GM13976 (cell line): ENCODE measurements at places on chromosomes 7 and 10.

GRCh38 chr7:120740348-120740747 is 117.6 kb downstream of the TSPAN12 start:
- DNase-seq, result no peak

GRCh38 chr10:26198119-26198518 is 18.5 kb upstream of the GAD2 start:
- DNase-seq, result no peak

GRCh38 chr7:68807666-68808065 is 790.6 kb upstream of the AUTS2 start:
- DNase-seq, result no peak

- no peak for DNase-seq
Observed at GRCh38 chr10:30247704-30248103, 101.4 kb downstream of the MTPAP start.

DNA sequence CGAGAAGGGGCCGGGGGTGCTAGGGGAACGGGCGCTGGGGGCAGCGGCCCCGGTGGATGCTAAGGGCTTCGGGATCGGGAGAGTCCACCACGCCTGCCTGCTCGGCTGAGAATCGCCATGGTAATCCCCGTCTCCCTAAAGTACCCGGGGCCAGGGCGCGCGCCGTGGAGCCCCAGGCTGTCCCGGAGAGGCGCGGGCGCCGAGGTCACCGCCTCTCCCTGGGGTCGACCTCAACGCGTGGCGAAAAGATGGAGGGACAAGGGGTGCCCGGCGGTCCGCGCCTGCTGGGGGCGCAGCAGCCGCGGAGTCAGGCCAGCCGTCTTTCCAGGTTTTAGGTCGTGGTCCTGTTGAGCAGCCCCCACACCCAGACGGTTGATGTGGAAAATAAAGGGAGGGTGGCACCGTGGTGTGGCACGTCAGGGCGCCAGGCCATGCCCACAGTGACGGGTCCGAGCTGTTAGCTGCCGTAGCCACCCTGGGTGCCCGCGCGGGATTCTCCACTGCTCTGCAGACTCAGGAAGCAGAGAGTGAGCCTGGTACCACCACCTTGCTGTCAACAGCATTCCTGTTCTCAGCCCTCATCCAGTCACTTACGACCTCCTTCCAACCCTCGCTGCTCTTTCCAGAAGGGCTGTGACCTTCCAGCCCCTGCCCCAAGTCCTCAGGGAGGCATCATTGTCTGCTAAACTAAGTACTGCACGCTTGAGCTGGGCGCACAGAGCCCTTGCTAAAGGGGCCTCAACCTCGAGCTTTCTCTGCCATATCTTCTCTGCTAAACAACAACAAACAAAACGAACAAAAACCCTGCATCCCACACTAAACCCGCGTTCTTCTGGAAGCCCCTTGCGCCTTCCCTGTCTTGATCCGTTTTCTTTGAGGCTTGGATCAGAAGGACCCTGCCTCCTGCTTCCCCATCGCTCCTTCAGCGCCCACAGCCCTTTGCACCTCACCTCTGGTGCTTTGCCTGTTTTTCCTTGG is 666 bp downstream of the SMKR1 start:
- no peak for DNase-seq

GRCh38 chr7:77482015-77482414 is 55.1 kb upstream of the PTPN12 start:
- DNase-seq, result no peak

DNA sequence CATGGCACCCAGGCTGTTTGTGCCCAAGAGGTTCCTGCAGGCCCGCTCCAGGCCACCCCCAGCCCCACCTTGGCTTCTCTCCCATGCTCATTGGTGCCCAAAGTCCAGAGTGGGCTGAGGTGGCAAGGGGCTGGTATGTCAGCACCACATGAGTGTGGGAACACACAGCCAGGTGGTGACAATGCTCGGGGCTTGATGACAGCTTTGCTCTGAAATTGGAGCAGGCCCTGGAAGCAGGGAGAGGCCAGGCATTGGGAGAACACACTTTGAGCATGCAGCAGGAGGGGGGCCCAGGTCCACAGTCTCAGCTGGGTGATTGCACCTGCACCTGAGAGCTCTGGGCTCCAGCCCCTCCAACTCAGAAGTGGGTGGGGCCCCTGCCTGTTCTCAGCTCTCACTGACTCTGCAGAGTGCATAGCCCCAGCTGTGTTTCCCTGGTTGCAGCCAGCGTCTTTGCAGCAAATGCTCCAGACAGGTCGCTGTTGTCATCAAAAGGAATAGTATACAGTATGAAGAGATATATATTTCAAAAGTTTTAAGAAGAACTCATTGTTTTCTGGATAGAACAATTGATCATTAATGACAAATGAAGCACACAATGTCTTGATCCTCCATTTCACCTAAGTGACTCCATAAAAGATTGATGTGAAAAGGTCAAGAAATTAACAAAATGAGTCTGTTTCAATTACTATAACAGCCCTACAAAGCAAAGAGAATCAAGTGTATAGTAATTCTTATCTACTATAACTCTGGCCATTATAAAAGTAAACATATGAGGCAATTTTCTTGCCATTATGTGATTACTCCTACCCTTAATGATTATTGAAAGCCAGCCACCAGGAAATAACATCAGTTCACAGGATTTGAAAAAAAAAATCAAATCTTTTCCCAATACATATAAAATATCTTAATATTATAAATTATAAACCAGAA is 848.1 kb downstream of the PCDH15 start:
- DNase-seq, result no peak

GRCh38 chr10:79196470-79197461 is 128.0 kb downstream of the ZMIZ1 start:
- DNase-seq, result peak; percentile 88

GRCh38 chr7:47407821-47408674 is 173.9 kb downstream of the TNS3 start:
- no peak for DNase-seq

DNA sequence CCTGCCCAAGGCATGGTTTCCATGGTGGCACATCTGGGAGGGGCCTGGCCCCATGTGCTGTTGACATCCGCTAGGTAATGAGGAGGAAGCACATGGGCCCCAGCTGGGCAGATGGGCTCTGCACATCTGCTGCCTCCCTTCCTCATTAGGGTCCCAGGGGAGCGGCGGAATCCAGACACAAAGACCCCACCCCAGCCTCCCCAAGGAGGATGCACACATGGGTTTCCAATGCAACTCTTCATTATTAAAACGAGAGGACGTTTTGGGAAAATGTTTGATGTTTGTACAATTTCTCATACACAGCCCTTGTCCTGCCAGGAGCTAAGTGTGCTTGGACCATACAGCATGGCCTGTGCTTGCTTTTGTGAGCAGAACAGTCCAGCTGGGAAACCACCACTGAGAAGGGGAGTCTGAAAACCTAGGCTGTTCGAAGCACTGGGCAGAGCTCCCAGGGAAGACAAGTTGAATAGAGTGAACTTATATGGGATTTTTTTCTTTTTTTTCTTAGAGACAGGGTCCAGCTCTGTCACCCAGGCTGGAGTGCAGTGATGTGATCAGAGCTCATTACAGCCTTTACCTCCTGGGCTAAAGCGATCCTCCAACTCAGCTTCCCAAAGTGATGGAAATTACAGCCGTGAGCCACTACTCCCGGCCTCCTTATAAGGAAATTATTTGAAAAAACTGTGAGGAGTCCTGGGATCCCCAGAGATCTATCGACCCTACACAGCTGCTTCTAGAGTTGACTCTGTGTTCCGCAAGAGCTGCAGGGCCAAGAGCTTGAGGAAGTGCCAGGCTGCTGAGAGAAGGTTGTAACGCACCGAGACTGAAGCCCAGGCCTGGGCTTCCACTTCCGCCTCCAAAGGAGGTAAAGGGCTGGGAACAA is 23.4 kb downstream of the FAM107B start:
- DNase-seq, result no peak

DNA sequence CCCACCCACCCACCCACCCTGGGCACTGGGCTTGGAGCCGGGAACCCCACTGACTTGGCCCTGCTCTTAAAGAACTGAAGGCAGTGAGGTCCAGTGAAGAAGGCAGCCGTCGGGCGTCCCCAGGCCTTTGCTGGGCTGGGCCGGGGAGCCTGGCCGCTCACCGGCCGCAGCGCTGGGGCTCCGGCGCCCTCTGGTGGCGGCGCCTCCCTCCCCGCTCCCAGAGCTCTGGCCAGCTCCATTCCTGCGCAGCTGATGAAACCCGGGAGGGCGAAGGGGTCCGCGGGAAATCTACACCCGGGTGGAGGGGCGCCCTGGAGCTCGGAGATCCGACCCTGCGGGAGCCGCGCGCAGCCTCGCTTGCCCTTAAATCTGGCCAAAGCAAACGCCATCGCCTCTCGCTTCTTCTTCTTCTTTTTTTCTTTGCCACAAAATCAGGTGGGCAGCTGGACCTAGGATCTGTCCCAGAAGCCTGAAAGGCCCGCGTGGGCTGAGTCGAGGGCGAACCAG is 1.7 kb upstream of the CXCL12 start:
- DNase-seq, result peak; percentile 90

DNA sequence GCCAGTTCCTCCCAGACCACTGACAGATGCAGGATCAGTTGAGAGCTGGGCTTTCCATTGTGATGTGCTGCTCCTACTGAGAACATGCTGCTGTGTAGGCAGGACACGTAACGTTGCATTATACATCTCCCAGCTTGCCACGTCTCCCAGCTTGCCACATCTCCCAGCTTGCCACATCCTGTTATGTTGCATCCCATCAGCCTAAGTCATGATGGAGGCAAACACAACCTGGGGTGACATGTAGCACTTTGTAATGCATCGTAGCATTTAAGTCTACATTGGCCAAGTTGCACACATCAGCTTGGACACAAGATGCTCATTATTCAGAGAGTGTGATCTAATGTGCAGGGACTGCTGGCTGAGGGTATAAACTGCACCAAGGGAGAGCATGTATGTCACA is 73.3 kb upstream of the CHCHD3 start:
- no peak for DNase-seq

DNA sequence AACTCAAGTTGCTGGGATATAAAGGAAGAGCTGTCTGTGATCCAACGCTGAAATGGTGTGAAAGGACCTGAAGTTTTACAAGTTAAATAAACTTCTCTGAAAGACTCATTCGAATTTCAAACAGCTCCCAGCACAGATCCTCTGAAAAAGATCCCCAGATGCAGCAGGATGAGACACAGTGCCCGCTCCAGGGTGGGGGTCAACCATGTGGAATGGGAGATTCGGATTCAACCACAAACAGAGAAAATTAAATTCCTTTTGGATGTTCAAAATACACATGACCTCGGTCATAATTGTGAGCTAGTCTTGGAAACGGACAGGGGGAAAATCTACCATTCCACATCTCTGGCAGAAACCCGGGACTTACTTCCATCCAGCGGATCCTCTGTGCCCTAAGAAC is 119.6 kb downstream of the PRKAG2 start:
- no peak for DNase-seq

DNA sequence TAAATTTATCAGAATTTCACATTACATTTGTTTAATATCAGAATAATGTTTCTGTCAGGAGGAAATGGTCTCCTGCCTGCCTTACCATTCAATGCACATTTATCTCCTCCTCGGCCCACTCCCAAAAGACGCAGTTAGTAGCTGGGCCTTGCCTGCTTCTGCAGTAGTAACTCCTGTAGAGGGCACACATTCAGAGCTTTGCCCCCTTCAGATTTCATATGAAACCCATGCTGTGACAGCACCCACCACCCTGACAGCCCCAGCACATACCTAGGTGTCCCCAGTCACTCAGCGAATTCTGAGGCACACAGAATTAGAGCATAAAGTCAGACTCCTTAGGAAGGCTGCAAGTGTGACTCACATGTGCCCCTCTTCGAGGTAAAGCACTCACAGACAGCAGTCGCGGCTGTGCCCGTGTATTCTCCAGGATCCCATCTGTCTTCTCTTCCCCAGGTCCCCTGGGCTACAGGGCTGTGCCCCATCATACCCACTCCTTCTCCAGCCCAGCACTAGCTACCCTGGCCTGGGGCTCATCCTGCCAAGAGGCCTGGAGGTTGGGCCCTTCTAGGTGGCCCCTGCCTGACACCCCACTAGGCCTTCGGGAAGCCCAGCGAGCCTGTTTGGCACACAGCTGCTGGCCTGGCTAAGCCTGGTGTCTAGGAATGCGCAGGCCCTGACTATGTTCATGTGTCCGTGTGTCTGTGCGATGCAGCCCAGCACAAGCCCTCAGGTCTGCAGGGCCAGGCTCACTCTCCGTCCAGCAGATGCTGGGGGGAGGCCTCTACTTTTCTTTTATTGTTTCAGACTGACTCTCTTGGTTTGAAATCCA is 4.7 kb upstream of the DEPP1 start:
- DNase-seq, result no peak

DNA sequence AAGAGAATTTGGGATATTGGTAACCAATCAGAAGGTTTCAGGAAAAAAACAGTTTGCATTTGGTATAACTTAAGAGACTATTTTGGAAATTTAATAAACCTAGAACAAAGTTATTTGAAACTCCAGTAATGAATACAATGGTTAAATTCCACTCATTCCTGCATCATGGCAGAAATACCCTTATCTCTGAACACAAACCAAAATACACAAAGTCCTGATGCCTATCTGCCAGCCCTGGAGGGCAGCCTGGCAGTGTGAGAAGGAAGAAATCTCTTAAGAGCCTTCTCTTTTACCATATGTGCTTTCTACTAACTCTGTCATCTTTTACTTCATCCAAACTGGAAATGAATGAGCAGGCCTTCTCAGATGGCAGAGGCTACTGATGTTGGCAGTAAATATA is 147.1 kb upstream of the LYZL1 start:
- DNase-seq, result no peak

DNA sequence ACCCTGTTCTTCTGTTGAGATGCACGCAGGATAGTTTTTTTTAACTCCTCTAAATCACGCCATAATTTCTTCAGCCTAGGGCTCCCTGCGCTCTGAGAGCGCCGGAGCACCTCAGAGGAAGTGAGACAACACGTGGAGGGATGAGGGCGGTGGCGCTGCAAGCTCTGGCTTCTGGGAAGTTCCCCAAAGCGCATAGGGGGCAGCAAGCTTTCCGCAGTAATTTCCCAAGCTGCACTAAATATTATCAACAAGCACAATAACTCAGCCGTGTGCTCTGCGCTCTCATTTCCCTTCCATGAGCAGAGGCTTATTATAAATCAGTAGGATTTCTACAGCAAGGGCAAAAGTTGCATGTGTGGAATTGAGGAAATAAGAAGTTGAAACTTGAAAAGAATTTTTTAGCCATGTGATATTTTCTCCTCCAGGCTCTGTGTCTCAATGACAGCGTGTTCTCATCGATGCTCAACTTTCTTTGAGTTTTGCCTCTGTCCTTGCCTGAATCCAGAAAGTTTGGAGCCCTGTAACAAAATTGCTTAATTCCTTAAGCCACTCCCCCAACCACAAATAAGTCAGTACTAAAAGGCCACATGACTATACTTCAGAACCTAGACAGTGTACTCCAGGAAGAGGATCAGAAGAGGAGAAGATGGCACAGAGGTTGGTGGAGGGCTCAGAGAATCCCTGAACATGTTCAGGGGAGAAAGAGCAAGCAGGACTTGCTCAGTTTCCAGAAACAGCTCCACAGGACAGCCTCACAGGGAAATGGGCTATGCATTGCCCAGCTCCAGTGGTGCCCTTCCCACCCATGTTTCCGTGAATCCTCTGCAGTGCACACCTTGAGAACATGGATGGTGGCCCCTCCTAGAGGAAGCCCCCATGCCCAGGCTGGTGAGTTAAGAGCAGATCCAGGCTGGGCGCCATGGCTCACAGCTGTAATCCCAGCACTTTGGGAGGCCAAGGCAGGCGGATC is 221.5 kb upstream of the GHITM start:
- DNase-seq, result peak; percentile 38
